ENCODE measurements at places on chromosomes 5 and 9. TPM values are rescaled to one million over a fixed set of nuclear protein-coding genes. Genes with fewer than 3 reads are reported as not detected.
A peak's percentile ranks its signal among the peaks of the same experiment; 100 is the strongest.

DNA sequence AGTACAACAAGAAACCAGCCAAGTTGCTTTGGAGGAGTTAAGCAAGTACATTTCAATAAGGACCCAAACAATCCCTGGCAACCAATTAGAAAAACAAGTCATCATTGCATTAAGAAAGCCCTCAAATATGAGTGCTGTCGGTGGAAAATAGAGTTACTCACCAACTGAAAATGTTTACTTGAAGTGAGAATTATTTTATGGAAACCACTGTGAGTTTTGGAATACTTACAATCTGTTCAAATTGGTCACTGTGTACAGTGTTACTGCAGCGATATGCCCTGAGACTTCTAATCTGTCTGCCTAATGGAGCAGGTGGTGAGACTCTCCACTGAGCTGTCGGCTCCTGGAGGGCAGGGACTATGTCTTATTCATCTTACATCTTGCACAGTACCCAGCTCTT, 1073.2 kb upstream of the DMAC1 start:
- no peaks in the 10 kb centered on the region for H3K4me1 ChIP-seq
- no peak for DNase-seq
- H3K36me3 ChIP-seq: no peaks in the 10 kb centered on the region
- H3K27me3 ChIP-seq: no peaks in the 10 kb centered on the region
- H3K4me3 ChIP-seq: no peak overlapping the region
- no peak overlapping the region for H3K27ac ChIP-seq

- no peak overlapping the region for H3K4me3 ChIP-seq
- DNase-seq: no peak
- H3K27me3 ChIP-seq: no peaks in the 10 kb centered on the region
- H3K27ac ChIP-seq: no peak overlapping the region
- peaks cover 21% of the 10 kb centered on the region for H3K36me3 ChIP-seq
These were observed 131.5 kb upstream of the OTULINL start for GRCh38 chr5:14450018-14450524.

GRCh38 chr9:70563431-70564204, 149.2 kb upstream of the KLF9 start:
- no peak for DNase-seq
- no peaks in the 10 kb centered on the region for H3K4me1 ChIP-seq
- no peaks in the 10 kb centered on the region for H3K36me3 ChIP-seq
- H3K27ac ChIP-seq: no peak overlapping the region
- no peaks in the 10 kb centered on the region for H3K27me3 ChIP-seq
- H3K4me3 ChIP-seq: no peak overlapping the region

GRCh38 chr9:16361939-16362338, 508.5 kb downstream of the BNC2 start:
- H3K4me3 ChIP-seq: no peak overlapping the region
- peaks cover 4% of the 10 kb centered on the region for H3K4me1 ChIP-seq
- no peak overlapping the region for H3K27ac ChIP-seq
- no peak for DNase-seq
- no peaks in the 10 kb centered on the region for H3K27me3 ChIP-seq

GRCh38 chr9:27033815-27034403, 28.4 kb upstream of the LRRC19 start:
- no peaks in the 10 kb centered on the region for H3K4me1 ChIP-seq
- H3K36me3 ChIP-seq: no peaks in the 10 kb centered on the region
- no peak overlapping the region for H3K27ac ChIP-seq
- H3K27me3 ChIP-seq: no peaks in the 10 kb centered on the region
- H3K4me3 ChIP-seq: no peak overlapping the region
- peak; percentile 39 for DNase-seq

- no peak for DNase-seq
- peaks cover 23% of the 10 kb centered on the region for H3K4me1 ChIP-seq
- no peak overlapping the region for H3K4me3 ChIP-seq
- no peaks in the 10 kb centered on the region for H3K27me3 ChIP-seq
- no peak overlapping the region for H3K27ac ChIP-seq
These were observed 44.0 kb upstream of the GLRX start for GRCh38 chr5:95866435-95867040.

- no peaks in the 10 kb centered on the region for H3K4me1 ChIP-seq
- H3K27ac ChIP-seq: no peak within 1 kb of the TSS
- peaks cover 4% of the 10 kb centered on the region for H3K36me3 ChIP-seq
- H3K27me3 ChIP-seq: no peaks in the 10 kb centered on the region
These were observed at the start of gene HK3 for GRCh38 chr5:176899296-176899891. Gene HK3 (minus strand): TSS chr5:176899346. CDS start chr5:176896159, 3,187 bp downstream.

DNA sequence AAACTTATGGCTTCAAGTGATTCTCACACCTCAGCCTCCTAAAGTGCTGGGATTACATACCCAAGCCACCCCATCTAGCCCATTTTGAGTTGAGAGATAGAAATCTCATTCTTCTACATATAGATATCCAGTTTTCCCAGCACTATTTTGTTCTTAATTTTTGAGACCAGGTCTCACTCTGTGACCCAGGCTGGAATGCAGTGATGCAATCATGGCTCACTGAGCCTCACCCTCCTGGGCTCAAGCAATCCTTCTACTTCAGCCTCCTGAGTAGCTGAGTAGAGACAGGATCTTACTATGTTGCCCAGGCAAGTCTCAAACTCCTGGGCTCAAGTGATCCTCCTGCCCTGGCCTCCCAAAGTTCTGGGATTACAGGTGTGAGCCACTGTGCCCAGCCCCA, 60.9 kb upstream of the CTNNA1 start:
- DNase-seq: no peak
- H3K27ac ChIP-seq: no peak overlapping the region
- no peaks in the 10 kb centered on the region for H3K36me3 ChIP-seq
- no peak overlapping the region for H3K4me3 ChIP-seq
- peaks cover 23% of the 10 kb centered on the region for H3K4me1 ChIP-seq

- peaks cover 32% of the 10 kb centered on the region for H3K4me1 ChIP-seq
- H3K27ac ChIP-seq: peak overlapping the region; percentile 53
These were observed 54.6 kb downstream of the SUSD1 start for GRCh38 chr9:112120439-112120925.

DNA sequence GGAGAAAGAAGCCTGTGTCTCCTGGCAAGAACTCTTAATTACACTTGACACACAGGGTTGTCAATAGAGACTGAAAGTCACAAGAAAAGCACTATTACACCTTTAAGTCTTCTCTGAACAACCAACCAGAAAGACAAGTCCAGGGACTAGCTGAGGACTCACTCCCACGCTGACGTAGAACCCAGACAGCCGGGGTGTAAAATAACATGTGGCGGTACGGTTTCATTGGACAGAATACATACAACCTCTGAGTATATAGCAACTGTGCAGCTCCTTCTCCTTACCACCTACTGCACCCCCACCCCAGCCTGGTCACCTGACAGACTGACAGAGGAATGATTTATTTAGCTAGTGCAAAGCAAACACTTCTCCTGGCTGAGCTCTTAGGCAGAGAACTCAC, 103.4 kb upstream of the RASEF start:
- H3K36me3 ChIP-seq: no peaks in the 10 kb centered on the region
- DNase-seq: no peak

DNA sequence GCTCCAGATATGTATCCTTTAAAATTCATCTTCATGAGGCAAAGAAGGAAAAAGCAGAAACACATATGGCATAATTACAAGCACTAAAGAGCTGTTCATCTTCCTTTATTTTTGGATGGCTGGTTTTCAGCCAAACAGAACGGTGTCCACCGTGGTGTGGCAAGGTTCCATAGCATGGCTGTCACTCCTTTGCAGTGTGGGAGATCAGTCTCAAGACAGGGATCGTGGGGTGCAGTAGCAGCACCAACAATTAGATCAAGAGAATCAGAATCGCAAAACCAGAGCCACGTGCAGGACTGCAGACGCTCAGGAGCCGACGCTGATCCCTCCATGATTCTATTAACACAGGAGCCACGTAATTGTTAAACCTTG, 79.5 kb downstream of the SEMA4D start:
- no peaks in the 10 kb centered on the region for H3K27me3 ChIP-seq
- no peak overlapping the region for H3K4me3 ChIP-seq
- H3K4me1 ChIP-seq: no peaks in the 10 kb centered on the region
- DNase-seq: no peak
- no peaks in the 10 kb centered on the region for H3K36me3 ChIP-seq
- no peak overlapping the region for H3K27ac ChIP-seq

- no peak overlapping the region for H3K27ac ChIP-seq
- no peak overlapping the region for H3K4me3 ChIP-seq
- no peaks in the 10 kb centered on the region for H3K36me3 ChIP-seq
- H3K4me1 ChIP-seq: no peaks in the 10 kb centered on the region
- no peaks in the 10 kb centered on the region for H3K27me3 ChIP-seq
These were observed 44.7 kb downstream of the GAS1 start for GRCh38 chr9:86902586-86902985.

DNA sequence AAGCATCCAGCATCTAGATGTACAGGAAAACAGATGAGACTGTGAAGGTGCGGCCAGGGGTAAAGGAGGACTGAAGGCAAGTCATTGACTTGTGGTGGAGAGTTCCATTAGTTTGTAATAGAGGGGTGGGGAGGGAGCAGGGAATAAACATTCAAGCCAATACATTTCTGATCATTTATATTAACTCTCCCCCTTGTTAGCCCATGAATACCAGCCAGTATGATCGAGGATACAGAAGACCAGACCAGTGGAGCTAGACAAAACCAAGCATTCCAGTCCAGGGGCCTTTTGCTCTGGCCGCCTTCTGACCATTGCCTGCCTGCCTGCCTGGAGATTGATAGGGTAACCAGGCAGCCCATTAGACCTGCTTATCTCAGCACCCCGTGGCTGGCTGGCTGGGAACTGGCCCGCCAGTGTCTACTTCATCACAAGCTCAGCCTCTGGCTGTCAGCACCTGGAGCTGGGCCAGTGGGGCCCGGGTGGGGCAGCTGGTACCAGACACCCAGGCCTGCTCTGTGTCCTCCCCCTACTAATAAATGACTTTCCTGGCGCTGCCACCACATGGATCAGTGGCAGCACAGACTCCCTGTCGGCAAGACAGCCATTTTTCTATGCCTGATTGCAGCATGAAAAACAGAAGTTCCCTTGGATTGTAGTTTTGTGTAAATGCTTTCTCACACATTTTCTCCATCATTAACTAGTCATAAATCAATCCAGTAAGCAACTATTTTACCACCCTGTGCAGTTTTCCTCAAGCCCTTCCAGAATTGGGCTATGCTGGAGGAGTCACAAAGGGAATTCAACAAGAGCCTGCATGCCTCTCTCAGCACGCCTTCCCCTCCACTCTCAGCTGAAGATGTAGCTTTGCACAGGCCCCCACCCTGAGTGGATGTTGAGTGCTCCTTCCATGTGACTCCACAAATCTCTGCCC, 181.3 kb downstream of the SNCAIP start:
- no peaks in the 10 kb centered on the region for H3K27me3 ChIP-seq
- no peak for DNase-seq
- H3K4me3 ChIP-seq: no peak overlapping the region
- no peaks in the 10 kb centered on the region for H3K4me1 ChIP-seq
- no peak overlapping the region for H3K27ac ChIP-seq

- no peak for DNase-seq
- no peak overlapping the region for H3K27ac ChIP-seq
- no peaks in the 10 kb centered on the region for H3K27me3 ChIP-seq
- no peak overlapping the region for H3K4me3 ChIP-seq
- peaks cover 33% of the 10 kb centered on the region for H3K4me1 ChIP-seq
These were observed 4.2 kb downstream of the CARD19 start for GRCh38 chr9:93100276-93100636.

- H3K27me3 ChIP-seq: no peaks in the 10 kb centered on the region
- no peak overlapping the region for H3K27ac ChIP-seq
- no peaks in the 10 kb centered on the region for H3K4me1 ChIP-seq
These were observed 38.0 kb downstream of the DMGDH start for GRCh38 chr5:79031485-79031867.

- DNase-seq: no peak
- peaks cover 18% of the 10 kb centered on the region for H3K4me1 ChIP-seq
- H3K36me3 ChIP-seq: no peaks in the 10 kb centered on the region
- no peak overlapping the region for H3K27ac ChIP-seq
- no peaks in the 10 kb centered on the region for H3K27me3 ChIP-seq
These were observed 309.1 kb downstream of the RAB3C start for GRCh38 chr5:58891971-58892343.

GRCh38 chr5:103847060-103847459, 284.5 kb upstream of the NUDT12 start:
- H3K4me1 ChIP-seq: peaks cover 4% of the 10 kb centered on the region
- H3K4me3 ChIP-seq: no peak overlapping the region
- DNase-seq: no peak
- H3K27me3 ChIP-seq: no peaks in the 10 kb centered on the region

DNA sequence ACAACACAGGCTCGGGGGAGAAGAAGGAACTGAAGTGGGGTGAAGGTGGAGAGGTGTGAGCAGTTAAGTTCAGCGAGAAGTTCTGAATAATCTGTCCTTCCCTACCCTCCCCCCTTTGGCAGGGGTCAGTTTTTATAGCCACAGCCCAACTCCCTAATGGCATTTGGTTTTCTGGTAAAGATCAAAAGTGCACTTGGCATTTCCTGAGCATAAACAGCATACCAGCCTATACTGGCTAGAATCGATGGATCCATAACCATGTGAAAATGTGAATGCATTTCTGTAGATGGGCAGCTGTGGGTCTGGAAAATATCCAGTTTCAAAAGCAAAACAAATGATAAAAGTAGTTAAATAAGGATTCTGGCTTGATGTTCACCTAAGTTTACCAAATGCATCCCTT, 410.9 kb downstream of the PLK2 start:
- DNase-seq: no peak
- H3K27ac ChIP-seq: no peak overlapping the region
- no peaks in the 10 kb centered on the region for H3K27me3 ChIP-seq
- peaks cover 4% of the 10 kb centered on the region for H3K36me3 ChIP-seq
- H3K4me3 ChIP-seq: no peak overlapping the region
- H3K4me1 ChIP-seq: no peaks in the 10 kb centered on the region

- H3K27me3 ChIP-seq: no peaks in the 10 kb centered on the region
- no peaks in the 10 kb centered on the region for H3K36me3 ChIP-seq
- H3K4me3 ChIP-seq: no peak overlapping the region
- H3K27ac ChIP-seq: no peak overlapping the region
- no peak for DNase-seq
These were observed 19.3 kb downstream of the NFIB start for GRCh38 chr9:14294659-14295058.

DNA sequence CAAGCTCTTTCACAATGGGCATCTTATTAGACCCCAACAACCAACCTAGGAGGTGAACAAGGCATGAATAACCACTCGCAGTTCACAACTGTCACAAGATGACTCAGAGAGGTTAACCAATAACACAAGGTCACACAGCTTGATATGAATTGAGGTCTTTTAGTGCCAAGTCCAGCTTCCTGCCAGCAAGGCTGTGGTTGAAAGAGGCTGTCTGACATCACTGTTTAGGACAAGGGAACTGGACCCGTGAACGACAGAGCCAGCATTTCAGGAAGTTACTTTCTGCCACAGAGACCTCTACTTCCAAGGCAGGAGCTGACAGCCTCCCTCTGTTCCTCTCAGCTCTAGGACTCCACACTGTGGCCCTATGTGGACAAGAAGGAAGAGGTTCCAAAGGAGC, 53.4 kb upstream of the ALDH1B1 start:
- no peak overlapping the region for H3K4me3 ChIP-seq
- no peaks in the 10 kb centered on the region for H3K27me3 ChIP-seq
- no peaks in the 10 kb centered on the region for H3K4me1 ChIP-seq
- H3K27ac ChIP-seq: no peak overlapping the region

Gene RLN2
- 2.9 TPM for total RNA-seq

Gene FGF1
- total RNA-seq: 0.44 TPM

Gene LRRC19
- total RNA-seq: not detected

Gene ENHO
- total RNA-seq: not detected

Gene BAAT
- total RNA-seq: not detected

Gene EQTN
- not detected for total RNA-seq

Measured in PC-9 (cell line).